ENCODE measurements at places on chromosomes 5 and 9.

GRCh38 chr9:95344735-95345325 is 27.3 kb upstream of the FANCC start:
- DNase-seq = no peak

GRCh38 chr9:71638627-71639026 is 129.7 kb downstream of the CEMIP2 start:
- peak; percentile 1 for DNase-seq

- DNase-seq = no peak
Observed at GRCh38 chr5:112529525-112529924, 110.4 kb upstream of the EPB41L4A start.

DNA sequence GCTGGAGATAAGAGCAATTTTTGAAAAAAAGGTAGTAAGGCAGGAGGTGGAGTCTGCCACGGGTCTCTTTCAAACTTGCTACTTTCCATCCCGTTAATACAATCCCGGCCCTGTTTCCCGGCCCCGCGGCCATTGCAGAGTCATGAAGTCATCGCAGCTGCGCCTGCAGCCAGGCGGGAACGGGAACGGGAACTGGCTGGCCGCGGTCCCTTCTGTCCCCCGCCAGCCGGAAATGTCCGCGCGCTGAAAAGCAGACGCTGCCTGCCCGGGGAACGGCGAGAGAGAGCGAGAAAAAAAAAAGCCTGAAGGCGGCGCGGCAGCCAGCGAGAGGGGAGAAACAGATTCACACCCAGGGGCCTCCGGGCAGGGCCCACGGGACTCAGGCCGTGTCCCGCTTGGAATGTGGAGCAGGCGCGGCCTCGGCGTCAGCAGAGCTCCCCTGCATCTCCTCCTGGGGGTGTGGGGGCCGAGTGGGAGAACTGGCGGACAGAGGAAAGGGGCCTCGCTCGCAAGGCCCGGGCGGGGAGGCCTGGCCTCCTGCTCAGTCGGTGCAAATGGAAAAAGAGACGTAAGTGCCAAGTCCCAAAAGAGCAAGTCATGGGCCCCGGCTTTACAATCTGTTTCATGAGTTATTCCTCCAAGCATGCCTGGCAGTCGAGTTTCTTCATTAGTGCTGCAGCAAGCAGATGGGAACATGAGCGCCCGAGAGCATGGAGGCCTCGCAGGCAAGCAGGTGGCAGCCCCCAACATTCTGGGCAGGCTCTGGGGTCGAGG is 201.2 kb upstream of the GAS1 start:
- DNase-seq = no peak

- no peak for DNase-seq
Observed at GRCh38 chr5:61180886-61181285, 18.6 kb upstream of the SMIM15 start.

GRCh38 chr5:67896311-67896929 is 319.1 kb upstream of the PIK3R1 start:
- DNase-seq = no peak

DNA sequence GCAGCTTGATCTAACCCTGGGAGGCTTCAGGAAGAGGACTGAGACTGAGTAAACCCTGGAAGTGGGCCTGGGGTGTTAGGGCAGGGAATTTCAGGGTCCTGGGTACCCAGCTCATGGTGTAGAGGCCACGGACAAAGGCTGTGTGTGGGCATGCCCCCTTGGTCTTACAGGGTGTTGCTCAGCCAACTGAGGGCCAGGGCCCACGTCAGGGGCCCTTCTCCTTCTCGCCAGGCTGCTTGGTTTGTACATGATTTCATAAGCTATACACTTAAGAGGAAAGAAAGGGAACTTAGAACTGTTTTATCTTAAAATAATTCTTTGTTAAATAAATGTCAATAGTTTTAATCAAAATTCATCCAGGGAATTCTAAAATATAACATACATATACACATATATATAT is 95.4 kb downstream of the TLE4 start:
- no peak for DNase-seq

DNA sequence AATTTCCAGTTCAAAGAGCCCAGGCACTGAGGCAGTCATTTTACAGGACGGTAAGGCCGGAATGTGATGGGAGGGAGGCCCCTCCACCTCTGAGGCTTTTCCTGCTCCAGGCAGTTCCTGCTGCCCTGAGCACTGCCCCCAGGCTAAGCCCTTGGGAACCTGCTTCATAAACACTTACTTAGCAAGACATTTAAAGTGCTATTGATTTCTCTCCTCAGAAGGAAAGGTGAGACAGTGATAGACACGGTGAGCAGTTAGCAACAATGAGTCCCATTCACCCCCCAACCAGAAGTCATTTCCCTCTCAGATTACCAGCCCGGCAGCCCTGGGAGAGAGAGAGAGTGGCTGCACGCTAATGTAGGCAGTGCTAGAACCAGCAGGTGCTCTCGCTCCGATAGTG is 462.5 kb downstream of the SPOCK1 start:
- DNase-seq = no peak

DNA sequence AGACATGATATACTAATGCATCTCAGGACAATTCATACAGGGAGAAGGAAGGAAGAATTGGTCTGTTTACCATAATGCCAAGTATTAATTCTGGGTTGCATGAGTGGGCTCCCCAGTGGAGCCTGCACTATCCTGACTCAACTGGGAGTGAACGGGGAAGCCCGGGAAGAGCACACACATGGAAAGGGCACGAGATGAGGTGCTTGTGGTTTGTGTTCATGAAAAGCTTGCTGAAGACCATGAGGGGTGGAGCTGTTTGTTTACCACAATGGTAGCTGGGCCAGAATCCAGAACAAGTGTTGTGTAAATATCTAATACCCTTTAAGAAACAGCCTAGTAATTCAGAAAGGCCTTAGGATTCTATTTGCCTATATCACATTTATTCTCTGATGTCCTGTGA is 44.6 kb downstream of the POC5 start:
- DNase-seq = no peak

- no peak for DNase-seq
Observed at GRCh38 chr5:122256388-122256787, 55.6 kb upstream of the SNCAIP start.

- DNase-seq = no peak
Observed at GRCh38 chr5:5025774-5026408, 114.2 kb upstream of the ADAMTS16 start.

- DNase-seq = no peak
Observed at GRCh38 chr9:110752766-110753165, 84.2 kb downstream of the MUSK start.

- DNase-seq = no peak
Observed at GRCh38 chr5:116702776-116703175, 128.2 kb upstream of the SEMA6A start.

DNA sequence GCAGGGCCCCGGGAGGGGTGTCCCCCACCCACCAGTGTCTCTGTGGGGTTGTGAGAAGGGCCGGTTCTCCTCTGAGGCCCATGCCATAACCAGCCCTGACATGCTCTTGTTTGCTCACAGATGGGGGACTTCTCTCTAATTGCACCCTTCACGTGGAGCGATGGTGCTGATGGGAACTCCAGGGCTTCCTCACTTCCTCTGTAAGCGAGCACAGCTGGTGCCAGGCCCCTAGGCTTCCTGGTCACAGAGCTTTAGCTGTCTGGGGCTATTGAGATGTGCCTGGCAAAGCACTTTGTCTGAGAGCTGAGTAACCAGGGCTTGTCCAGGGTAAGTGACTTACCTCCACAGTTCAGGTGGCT is 36.4 kb downstream of the PHF2 start:
- no peak for DNase-seq

- no peak for DNase-seq
Observed at GRCh38 chr5:6791031-6791430, 77.8 kb downstream of the TENT4A start.

GRCh38 chr5:77514457-77514856 is 22.3 kb upstream of the WDR41 start:
- DNase-seq = no peak

DNA sequence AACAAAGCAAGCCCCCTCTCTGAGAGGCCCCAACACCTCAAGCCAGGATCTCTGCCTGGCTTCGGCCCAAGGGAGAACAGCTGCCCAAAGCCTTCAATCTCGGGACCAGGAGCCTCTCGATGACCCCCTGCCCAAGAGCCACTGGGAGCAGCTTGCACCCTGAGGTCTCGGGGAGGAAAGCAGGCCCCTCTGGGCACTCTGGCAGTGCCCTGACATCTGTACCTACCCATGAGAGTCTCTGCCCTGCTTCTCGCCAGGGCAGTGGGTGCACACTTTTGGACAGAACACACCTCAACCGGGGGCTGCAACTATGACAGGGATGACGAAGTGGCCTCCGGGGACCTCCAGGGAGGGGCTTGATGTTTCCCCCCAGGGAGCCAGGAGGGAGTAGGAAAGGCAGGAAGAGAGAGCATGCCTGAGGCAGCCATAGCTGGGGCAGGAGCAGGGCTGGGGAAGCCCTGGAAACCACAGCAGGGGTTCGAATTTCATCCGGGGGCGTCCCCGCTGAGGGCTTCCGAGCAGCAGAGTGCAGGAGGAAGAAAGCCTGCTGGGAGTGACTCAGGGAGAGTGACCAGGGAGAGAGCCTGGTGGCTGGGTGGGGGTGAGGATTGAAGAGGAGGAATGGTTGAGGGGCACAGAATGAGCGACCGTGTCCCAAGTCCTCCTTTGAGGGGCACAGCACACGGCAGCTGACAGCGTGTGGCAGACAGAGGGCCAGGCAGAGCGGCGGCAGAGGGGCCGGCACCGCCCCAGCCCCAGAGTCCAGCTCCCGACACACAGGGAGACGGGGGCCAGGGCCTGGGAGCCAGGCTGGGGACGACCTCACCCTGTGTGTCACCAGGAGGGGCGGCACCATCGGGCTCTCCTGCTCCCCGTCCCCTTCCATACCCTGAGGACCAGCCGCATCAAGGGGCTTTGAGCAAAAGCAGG is 1.8 kb downstream of the LPCAT1 start:
- no peak for DNase-seq

GRCh38 chr9:128903871-128904620 is 16.7 kb upstream of the PHYHD1 start:
- no peak for DNase-seq

DNA sequence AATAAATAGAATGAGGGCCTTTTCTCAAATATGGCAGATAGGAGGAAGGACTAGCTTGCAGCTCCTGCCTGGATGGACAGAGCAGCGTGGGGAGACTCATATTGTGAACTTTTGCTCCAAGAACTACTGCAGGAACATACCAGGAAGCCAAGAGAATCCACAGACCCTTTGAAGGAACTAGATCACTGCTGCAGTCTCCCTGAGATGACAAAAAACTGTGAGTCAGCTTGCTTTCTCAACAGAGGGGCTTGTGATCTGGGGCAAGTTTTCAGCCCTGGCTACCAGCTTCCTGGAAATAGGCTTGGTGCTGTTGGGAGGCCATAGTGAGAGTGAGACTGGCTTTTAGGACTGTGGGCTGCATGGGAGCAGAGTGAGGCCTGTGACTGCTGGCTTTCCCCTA is 170.6 kb upstream of the TRIM32 start:
- no peak for DNase-seq

DNA sequence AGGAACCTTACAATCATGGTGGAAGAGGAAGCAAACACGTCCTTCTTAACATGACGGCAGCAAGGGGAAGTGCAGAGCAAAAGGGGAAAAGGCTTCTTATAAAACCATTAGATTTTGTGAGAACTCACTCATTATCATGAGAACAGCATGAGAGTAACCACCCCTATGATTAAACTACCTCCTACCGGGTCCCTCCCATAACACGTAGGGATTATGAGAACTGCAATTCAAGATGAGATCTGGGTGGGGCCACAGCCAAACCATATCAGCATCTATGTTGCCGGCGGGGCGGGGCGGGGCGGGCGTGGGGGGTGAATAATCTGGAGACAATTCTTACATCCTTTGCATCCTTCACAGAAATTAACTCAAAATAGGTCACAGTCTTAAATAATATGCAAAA is 58.8 kb upstream of the GFPT2 start:
- no peak for DNase-seq

- no peak for DNase-seq
Observed at GRCh38 chr9:123454361-123454760, 98.4 kb downstream of the CRB2 start.

DNA sequence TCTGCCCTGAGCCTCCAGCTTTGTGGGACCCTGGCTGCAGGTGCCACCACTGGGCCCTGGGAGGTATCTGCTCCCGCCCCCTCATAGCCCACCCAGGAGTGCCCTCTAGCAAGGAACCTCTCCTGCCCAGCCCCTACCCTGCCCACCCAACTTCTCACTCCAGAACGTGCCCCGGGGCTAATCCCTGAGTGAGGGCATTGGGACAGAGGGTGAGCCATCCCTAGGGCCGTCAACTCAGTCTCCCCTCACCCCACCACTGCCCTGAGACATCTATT is 2.7 kb upstream of the RASGEF1C start:
- DNase-seq = no peak

DNA sequence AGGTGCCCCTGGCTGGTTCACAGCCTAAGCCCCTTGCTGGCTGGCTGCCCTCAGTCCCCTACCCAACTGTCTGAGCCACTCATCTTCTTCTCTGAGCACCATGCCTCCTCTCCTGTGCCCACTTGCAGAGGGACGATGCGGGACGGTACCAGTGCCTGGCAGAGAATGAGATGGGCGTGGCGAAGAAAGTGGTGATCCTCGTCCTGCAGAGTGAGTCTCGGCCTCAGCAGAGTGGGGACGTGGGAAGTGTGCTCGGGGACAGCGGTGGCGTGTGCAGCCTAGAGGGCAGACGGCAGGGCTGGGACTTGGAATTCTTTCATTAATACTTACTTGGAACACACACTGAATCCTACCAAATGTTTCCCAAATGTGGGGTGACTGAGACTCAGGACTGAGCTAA is 34.3 kb upstream of the ASS1 start:
- no peak for DNase-seq

DNA sequence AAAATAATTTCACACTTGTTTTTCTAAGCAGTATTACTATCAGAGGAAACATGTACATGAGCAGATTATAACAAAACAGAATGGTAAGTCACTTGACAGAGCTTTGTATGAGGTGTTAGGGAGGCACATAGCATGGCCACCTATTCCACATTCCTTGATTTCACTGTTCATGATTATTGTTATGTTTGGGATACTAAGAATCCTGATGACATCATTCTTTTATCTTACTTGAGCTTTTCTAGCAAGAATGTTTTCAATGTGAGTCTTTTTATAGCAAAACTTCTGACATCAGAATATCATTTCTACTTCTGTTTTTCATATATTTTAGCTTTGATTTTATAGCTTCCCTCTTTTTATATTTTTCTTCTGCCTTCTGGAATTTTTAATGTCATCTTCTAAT is 208.2 kb downstream of the DMRTA1 start:
- no peak for DNase-seq

- no peak for DNase-seq
Observed at GRCh38 chr5:14915291-14915952, 43.8 kb upstream of the ANKH start.

- no peak for DNase-seq
Observed at GRCh38 chr5:163506095-163506457, 657 bp downstream of the MAT2B start.

All from stimulated activated CD8-positive, alpha-beta memory T cell treated with anti-CD3 and anti-CD28 coated beads, Interleukin-7, amount 100 ng/mL, for 4 hours (primary cell).